ENCODE measurements at places on chromosomes 3 and 15.

- no peak for DNase-seq
Observed at GRCh38 chr3:23062582-23062981, 140.5 kb upstream of the UBE2E2 start.

DNA sequence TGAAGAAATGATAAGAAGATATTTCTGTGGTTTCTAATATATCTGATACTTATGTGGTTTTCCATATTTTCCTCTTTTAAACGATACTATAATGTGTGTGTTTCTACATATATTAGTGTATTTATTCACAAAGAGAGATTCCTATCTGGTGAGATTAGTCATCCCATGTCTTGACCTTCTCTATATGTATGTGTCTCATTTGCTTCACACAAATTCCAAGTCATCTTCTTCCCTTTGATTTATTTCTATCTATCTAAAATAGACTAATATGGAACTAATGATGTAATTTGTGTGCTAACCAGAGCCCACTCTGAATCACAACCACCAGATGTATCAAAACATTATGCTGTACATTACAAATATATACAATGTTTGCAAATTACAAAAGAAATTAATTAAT, 154.7 kb upstream of the KCNMB2 start:
- no peak for DNase-seq

- DNase-seq = no peak
Observed at GRCh38 chr3:12182687-12183441, 24.2 kb upstream of the TIMP4 start.

- no peak for DNase-seq
Observed at GRCh38 chr3:39144095-39144747, 9.2 kb downstream of the CSRNP1 start.

DNA sequence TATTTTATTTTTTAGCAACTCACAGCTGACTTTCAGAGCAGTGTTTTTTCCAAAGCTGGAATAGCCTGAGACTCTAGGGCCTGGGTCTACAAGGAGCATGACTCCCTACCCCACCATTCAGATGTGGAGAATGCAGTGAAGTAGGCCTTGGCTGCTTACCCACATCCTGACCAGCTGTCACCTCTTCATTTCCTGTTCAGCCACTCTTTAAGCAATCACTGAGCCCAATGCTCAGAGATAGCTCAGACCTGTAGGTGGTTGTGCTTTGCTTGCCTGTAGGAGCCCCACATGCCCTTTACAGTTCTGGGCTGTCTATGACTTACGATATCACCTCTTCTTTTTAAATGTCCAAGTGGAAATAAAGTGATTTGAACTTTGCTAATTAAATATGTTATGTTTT, 148.1 kb downstream of the NEK11 start:
- DNase-seq = no peak

- peak; percentile 9 for DNase-seq
Observed at GRCh38 chr3:53350652-53351051, 3.3 kb upstream of the DCP1A start.

GRCh38 chr15:95458721-95459120, 871.8 kb upstream of the NR2F2 start:
- DNase-seq = no peak

GRCh38 chr15:29687204-29687815, 135.0 kb downstream of the TJP1 start:
- DNase-seq = no peak
